ENCODE measurements at places on chromosomes 6 and 20. TPM values are rescaled to one million over a fixed set of nuclear protein-coding genes. Genes with fewer than 3 reads are reported as not detected.

DNA sequence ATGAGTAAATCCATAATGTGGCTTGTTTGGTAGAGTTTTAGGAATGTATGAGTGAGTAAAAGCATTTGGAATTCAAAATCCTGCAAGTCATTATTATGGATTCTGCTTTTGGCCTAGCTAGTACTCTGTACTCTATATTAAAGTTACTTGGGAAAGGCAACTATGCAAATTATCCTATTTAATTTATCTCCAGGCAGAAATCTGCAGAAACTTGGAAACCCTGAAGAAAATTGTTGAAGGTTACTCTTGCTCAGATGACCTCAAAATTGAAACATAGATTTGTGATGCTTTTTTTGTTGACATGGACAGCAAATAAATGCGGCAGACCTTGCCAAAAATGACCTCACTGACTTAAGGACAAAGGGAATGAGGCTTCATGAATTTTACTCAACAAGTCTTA is 477.1 kb upstream of the EYS start:
- DNase-seq: no peak

The PRDM1 gene
- 0.08 TPM for total RNA-seq

DNA sequence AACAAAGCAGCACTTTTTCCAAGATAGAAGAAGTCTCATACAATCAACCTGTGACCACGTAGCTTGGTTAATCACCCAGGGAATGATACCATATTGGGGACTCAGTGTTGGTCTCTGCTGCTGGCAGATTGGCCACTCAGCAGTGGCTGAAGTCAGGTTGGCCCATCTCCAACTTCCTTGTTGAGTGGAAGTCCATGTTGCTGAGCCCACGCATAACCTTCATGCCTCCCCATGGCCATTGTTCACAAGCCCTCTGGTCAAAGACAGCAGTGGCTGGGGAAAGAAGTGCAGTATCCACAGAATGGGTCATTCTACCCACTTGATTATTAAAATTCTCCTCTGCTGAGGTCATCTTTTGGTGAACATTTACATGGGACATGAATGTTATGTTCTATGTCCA is 38.5 kb downstream of the PKIB start:
- no peak for DNase-seq

The MTG2 gene
- 29.6 TPM for total RNA-seq

DNA sequence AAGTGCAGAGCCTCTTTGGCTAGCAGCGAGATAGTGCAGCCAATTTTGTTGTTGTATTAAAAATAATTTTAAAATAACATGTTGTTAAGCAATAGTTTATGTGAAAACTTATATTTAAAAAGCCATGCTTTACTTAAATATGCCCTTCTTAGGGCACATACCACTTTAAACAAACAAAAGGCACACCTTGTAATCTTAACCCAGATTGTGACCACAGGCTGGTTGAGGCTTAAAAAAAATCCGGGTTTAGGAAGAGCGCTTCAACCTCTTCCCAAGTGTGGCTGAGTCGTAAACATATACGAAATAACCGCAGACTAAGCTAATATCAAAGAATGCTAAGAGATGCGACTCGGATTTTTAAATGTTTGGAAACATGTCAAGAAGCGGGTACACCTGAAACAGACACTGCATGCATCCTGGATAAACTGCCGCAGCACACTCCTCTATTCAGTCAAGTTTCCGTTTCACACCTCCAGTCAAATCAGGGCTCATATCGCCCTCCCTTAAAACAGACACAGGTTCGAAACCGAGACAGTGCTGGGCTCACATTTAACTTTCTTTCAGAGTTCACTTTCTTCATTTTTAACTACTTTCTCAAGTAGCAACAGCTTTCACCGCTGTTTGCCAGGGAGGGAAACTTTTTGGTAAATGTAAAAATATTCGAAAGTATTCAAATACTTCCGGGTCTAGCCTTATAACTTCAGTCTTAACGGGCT is 1.5 kb downstream of the DEK start:
- peak; percentile 37 for DNase-seq

The WFDC12 gene
- total RNA-seq: not detected

- DNase-seq: no peak
These were observed 94.9 kb upstream of the KCNK16 start for GRCh38 chr6:39417440-39417839.

- no peak for DNase-seq
These were observed 4.6 kb upstream of the LSM14B start for GRCh38 chr20:62117658-62118057.

DNA sequence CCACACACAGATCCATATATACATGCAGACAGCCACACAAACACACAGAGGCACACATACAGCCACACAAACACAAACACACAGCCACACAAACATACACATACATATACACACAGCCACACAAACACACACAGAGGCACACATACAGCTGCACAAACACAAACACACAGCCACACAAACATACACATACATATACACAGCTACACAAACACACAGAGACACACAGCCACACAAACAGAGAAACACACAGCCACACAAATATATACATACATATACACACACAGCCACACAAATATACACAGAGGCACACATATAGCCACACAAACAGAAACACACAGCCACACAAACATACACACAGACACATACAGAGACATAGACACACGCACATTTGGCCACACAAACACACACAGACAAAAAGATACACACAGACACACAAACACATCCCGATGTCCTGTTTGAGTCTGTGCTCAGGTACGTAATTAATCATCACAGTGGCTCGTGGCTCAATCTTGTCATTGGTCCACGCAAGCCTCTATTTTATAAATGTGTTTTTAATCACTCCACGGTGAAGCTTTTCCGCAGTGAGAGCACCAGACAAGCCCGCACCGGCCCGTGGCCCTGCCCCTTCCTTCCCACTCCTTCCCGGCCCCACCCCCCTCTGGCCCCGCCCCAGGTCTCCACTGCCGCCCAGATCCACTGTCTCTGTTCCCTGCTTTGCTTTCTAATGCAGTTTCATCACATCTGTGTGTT is 135.3 kb downstream of the CDH4 start:
- peak; percentile 27 for DNase-seq
